ENCODE measurements at places on chromosomes 4 and X.

DNA sequence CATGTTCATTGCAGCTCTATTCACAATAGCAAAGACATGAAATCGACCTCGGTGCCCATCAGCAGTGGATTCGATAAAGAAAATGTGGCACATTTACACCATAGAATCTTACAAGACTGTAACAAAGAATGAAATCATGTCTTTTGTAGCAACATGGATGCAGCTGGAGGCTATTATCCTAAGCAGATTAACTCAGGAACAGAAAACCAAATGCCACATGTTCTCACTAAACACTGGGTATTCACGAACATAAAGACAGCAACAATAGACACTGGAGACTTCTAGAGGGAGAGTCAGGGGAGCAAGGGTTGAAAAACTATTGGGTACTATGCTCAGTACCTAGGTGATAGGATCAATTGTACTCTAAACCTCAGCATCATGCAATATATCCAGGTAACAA lies 180.5 kb downstream of the PPP1R2C start:
- no peak for DNase-seq

DNA sequence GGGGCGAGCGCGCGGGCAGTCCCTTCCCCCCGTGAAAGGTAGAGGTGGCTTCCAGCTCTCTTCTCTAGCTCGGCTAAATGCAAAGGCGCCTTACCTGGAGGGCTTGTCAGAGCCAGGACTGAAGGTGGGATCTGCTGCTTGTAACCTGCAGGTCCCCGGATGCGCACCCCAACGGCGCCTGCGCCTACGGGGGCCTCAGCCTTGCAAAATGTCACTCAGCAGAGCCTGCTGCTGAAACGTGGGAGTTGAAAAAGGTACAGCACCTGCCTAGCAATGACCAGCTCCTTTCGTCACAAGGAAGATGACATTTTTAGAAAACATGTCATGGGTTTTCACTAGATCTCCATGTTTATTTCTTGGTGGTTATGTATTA lies 583 bp downstream of the ABHD18 start:
- DNase-seq = peak; percentile 68

DNA sequence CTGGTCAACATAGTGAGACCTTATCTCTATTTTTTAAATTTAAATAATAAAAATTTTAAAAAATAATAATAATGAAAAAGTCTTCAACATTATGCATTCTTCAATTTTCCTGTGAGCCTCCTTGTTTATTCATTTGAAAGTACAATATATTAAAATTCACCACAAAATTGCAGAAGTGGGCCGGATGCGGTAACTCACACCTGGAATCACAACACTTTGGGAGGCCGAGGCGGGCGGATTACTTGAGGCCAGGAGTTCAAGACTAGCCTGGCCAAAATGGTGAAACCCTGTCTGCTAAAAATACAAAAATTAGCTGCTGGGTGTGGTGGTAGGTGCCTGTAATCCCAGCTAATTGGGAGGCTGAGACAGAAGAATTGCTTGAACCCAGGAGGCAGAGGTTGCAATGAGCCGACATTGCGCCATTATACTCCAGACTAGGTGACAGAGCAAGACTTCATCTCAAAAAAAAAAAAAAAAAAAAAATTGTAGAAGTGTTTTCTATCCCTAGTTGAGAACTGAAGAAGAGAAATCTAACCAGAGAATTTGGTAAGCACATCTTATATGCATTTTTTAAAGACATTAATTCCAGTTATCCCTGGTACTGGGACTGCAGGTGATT lies 56.9 kb downstream of the RBM47 start:
- no peak for DNase-seq

- no peak for DNase-seq
Observed at GRCh38 chrX:79618280-79618679, 251.1 kb upstream of the ITM2A start.

Data from stimulated activated CD8-positive, alpha-beta memory T cell treated with anti-CD3 and anti-CD28 coated beads, Interleukin-15, amount 100 ng/mL, for 48 hours (primary cell).